Activated CD8-positive, alpha-beta memory T cell treated with anti-CD3 and anti-CD28 coated beads for 1 hour (primary cell): ENCODE measurements at places on chromosomes 11 and 22.

- DNase-seq = no peak
Observed at GRCh38 chr11:12567746-12568460, 106.3 kb upstream of the TEAD1 start.

- no peak for DNase-seq
Observed at GRCh38 chr11:134466156-134466555, 54.1 kb upstream of the B3GAT1 start.

DNA sequence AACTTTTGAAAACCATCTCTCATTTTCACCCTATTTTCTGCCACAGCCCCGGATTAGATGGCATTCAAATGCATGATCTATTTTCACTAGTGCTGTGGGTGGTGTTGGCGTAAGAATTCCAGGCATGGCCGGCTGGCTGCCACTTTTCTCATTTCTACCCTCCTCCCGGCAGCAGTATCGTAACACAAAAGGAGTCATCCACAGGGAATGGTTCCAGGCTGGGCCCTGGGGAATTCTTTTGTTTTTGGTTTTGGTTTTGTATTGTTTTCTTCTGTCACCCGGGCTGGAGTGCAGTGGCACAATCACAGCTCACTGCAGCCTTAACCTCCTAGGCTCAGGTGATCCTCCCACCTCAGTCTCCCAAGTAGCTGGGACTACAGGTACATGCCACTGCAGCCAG is 13.8 kb downstream of the JAML start:
- no peak for DNase-seq

DNA sequence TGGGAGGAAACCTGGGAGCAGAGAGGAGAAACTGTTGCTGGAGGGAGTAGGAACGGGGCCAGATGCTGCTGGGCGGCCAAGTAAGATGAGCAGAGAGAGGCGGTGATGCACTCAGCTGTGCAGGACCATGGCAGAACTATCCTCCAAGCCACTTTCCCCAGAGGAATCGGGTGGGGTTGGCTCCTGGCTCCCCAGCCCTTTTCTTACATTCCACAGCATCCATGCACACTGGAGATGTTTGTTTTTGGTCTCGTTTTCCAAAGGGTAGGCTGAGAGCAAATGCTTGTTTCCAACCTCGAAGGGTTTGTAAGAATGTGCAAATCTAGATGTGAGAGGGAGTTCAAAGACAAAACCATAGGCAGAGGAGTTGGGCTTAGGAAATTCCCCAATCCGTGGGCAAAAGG is 73.2 kb downstream of the DBX1 start:
- no peak for DNase-seq

- peak; percentile 90 for DNase-seq
Observed at GRCh38 chr22:36365020-36365411, 22.8 kb downstream of the MYH9 start.

- DNase-seq = no peak
Observed at GRCh38 chr11:46331282-46331984, 15.8 kb upstream of the DGKZ start.

- no peak for DNase-seq
Observed at GRCh38 chr22:38610234-38610633, 40.3 kb upstream of the DMC1 start.

GRCh38 chr22:30009478-30009877 is 70.8 kb upstream of the HORMAD2 start:
- DNase-seq = no peak

GRCh38 chr11:28819741-28820140 is 711.6 kb downstream of the METTL15 start:
- DNase-seq = no peak

DNA sequence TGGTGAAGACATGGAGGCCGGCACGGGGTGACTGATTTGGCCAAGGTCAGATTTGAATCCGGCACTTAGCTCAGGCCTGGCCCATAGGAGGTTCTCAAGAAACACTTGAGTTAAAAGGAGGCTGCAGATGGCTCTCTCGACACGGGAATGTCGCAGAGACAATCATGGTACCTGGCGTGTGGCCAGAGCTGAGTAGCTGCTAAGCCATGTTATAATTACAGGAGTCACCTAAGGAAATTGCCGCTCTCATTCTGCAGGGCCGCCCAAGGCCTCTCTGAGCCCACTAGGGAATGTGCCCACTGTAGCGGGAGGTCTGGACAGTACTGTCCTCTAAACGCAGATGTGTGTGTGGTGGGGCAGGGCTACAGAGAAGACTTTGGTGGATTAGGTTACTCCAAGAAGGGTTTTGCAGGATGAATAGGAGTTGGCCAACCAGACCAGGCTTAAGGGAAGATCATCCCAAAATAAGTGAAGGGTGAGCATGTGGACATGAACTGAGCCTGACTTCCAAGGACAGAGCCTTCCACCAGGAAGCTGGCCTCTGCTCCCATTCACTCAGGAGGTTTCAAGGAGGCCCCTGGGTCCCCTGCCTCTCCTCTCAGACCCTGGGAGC is 19.3 kb upstream of the PRR5 start:
- DNase-seq = no peak

GRCh38 chr11:116373104-116373944 is 399.5 kb downstream of the BUD13 start:
- DNase-seq = no peak

GRCh38 chr11:1382429-1382828 is 7.3 kb upstream of the BRSK2 start:
- DNase-seq = no peak

DNA sequence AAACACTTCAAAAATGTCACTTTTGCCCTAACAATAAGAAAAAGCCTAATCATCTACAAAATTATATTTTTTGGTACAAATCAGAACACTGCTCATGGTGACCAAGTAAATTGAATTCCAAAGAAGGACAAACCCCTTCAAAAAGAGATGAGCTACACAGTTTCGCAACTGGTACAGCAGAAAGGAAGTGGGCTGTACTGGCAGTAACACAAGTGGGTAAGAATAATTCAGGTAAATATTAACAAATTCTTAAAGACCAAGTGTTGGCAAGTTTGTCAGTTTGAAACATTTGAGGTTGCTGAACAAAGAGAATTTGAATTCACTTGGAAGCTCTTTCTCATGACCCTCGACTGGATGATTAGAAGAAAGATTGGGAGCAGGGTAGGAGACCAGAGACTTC is 35.5 kb downstream of the MSANTD4 start:
- no peak for DNase-seq

DNA sequence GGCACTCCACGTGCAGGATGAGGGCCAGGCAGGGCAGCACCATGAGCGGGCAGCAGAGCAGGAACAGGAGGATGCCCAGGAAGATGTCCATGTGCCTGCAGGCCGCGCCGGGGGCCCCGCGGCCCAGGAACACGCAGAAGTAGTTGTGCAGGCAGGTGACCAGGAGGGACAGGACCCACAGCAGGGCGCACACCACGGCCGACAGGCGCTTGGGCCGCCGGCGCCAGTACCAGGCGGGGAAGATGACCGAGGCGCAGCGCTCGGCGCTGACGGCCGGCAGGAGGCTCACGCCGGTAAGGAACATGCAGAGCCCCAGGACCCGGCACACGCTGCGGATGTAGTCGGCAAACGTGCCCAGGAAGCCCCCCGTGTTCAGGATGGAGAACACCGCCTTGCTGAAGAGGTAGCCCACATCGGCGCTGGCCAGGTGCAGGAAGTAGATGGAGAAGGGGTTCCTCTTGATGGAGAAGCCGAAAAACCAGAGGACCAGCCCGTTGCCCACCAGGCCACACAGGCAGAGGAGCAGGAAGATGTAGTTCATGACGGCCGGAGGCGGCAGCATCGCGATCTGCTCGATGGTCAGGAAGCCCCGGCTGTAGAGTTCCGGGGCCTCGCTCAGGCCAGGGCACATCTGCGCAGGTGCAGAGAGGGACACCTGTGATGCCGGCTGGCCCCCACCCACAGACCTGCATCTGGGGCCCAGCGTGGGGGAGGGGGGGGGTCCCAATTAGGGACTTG is 7.2 kb downstream of the MRGPRF start:
- DNase-seq = no peak

DNA sequence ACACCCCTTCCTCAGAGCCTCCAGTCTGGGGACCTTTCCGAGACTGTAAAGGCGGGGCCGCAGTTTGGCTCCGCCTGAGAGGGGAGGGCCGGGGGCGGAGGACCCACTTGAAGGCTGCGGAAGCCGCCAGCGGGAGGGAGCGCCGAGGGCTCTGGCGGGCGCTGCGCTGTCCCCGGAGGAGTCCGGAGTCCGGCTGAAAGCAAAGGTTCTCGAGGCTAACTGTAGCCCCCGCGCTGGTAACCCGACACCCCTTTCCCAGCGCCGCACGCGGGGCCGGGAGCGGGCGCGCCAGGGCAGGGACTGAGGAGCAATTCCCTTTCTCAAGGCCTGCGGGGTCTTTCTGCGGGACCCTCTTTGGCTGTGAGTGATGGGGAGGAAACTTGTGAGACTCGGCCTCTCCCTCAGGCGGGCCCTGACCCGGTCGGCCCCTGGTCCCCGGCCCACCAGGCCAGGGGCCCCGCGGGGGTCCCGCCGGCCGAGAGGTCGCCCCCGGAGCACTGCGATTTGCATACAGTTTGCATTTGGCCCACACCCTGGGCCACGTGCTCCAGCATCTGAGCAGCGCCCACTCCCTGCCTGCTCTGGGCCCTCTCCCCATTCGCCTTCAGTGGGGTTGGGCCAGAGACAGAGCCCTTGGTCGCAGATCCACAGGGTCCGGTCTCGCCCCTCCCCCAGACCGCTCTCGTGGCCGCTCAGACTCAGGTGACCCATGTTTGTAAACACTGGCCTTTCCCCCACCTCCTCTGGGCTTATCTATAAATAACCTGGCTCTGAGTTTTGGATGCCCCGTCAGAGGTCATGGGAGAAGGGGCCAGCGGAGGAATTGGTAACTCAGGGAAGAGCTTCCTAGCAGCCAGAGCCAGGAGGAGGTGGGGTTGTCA is 519 bp upstream of the ART5 start:
- peak; percentile 37 for DNase-seq
